ENCODE measurements at places on chromosomes 16 and 17. TPM values are rescaled to one million over a fixed set of nuclear protein-coding genes. Genes with fewer than 3 reads are reported as not detected.

Gene HSD11B2
- 5.8 TPM for polyA plus RNA-seq

DNA sequence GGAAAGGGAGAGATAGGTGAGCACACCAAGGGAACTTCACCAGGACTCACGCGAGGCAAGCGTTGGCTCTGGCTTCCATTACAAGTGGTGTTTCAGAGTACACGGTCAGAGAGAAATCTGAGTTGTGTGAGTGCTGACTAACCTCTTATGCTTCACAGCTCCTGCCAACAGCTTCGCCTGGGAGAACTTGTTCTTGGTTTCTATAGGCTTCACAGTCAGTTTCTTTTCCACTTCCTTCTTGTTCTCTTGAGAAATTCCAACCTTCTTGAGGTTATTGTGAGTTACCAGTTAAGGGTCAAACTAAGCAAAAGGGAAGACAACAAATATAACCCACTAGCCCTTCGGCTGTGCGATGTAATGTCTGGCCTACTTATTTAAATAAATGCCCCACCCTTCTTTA lies 18.9 kb downstream of the PSME3IP1 start:
- no peaks in the 10 kb centered on the region for H3K27me3 ChIP-seq
- no peaks in the 10 kb centered on the region for H3K4me1 ChIP-seq
- no peak overlapping the region for H3K4me3 ChIP-seq
- peaks cover 51% of the 10 kb centered on the region for H3K36me3 ChIP-seq

DNA sequence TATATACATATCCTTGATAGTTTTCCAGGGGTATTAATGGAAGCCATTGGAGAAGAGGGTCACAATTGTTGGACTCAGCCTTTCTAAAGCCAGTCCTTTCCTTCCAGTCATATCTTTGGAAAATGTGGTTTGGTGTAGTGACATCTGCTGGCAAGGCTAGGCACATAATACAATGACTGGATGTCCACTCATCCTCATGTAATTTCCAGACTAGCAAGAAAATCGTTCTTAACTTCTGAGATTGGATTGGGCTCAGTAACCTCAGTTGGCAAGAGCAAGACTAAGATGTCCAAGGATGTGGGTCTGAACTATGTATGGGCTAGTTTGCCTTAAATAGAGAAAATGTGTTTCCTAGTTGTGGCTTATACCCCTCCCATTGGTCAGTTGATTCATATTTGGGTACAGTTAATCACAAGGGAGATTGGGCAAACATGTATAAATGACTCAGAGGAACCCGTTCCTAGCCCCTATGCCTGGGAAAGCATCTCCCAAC lies 8.7 kb upstream of the KAT7 start:
- no peaks in the 10 kb centered on the region for H3K4me1 ChIP-seq
- H3K27ac ChIP-seq = no peak overlapping the region
- no peaks in the 10 kb centered on the region for H3K36me3 ChIP-seq

DNA sequence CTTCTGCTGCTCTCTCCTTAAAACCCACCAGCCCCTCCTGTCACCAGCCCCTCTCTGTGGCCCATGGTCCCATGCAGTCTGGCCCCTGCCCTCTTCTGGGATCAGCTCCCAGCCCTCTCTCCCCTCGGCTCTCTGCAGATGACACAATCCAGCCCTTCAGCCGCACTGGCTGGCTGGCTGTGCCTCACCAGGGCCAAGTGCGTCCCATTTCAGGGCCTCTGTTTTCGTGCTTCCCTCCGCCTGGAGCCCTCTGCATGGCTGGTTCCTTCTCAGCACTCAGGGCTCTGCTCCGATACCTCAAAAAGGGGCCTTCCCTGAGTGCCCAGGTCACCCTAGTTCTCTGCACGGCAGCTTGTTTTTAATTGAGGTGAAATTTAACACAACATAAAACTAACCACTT lies 124.3 kb downstream of the SOCS1 start:
- H3K27me3 ChIP-seq = no peaks in the 10 kb centered on the region
- peaks cover 8% of the 10 kb centered on the region for H3K36me3 ChIP-seq
- no peak for DNase-seq
- H3K4me3 ChIP-seq = no peak overlapping the region
- H3K27ac ChIP-seq = no peak overlapping the region
- H3K4me1 ChIP-seq = peaks cover 33% of the 10 kb centered on the region

Gene TPSAB1
- polyA plus RNA-seq = 0.30 TPM

All from large intestine (tissue), 12 donors.